ENCODE measurements at places on chromosomes 7 and 10.

DNA sequence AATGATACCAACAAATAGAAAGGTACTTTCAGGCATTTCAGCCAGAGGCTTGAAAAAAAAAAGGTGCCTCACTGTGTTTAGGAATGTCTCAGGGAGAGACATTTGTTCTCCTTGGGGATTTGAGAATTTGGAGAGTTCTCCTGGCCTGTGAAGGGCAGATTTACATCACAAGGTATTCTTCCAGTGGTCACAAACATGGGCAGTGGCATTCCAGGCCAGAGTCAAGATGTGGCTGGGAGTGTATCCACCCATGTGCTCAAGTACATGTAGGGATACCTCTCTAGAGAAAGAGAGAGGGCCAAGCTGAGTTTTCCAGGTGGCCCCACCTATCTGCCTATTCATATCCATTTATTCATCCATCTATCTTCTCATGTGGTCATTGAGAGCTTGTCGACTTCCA, 253.8 kb downstream of the LRMDA start:
- H3K4me1 ChIP-seq = no peaks in the 10 kb centered on the region
- no peaks in the 10 kb centered on the region for H3K36me3 ChIP-seq
- H3K27me3 ChIP-seq = no peaks in the 10 kb centered on the region
- no peak overlapping the region for H3K27ac ChIP-seq
- no peak overlapping the region for H3K4me3 ChIP-seq
- no peak for DNase-seq

GRCh38 chr7:95905167-95905566, 132.8 kb downstream of the DYNC1I1 start:
- H3K27ac ChIP-seq = no peak overlapping the region
- no peaks in the 10 kb centered on the region for H3K27me3 ChIP-seq
- no peaks in the 10 kb centered on the region for H3K4me1 ChIP-seq
- no peak overlapping the region for H3K4me3 ChIP-seq
- no peaks in the 10 kb centered on the region for H3K36me3 ChIP-seq

DNA sequence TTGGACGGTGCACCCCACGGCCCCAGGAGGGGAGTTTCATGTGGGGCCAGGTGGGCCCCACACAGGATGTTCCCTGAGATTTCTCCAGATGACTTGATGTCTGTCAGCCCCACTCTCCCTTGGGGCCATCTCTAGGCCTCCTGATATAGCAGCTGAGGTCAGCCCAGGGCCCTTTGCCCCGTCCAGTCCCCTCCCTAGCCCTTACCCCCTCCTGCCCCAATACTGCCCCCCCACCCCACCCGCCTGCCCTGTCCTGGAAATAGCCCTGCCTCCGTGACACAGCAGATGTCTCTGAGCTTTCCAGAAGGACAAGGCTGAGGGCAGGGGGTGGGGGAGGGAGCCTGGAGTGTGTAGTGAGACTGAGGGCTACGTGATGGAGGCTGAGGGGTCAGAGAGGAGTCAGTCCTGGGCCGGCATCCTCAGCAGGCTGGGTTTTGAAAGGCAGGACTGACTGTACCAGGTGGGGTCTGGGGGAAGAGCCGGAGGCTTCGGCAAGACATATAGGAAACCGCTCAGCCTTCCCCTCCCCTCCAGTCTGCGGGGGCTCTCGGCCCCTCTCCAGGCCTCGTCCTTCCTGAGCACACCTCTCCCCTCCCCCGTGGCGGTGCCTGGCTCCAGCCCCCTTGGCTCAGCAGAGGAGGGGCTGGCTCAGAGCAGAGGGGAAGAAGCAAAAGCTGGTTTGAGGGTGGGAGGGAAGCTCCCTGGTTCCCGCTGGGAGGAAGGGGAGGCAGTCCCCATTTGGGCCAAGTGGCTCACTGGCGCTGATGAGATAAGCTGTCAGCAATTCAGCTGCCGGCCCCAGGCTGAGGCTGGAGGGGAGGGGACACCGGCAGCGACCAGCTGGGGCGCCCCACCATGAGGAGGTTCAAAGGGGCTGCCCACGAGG, 2.0 kb downstream of the FLNC start:
- H3K4me1 ChIP-seq = peaks cover 7% of the 10 kb centered on the region
- H3K27ac ChIP-seq = peak overlapping the region; percentile 74
- peaks cover 15% of the 10 kb centered on the region for H3K27me3 ChIP-seq
- no peaks in the 10 kb centered on the region for H3K36me3 ChIP-seq

- H3K27ac ChIP-seq = no peak overlapping the region
- DNase-seq = no peak
- H3K4me3 ChIP-seq = no peak overlapping the region
- H3K27me3 ChIP-seq = no peaks in the 10 kb centered on the region
Measured at GRCh38 chr7:116633131-116633988, 38.6 kb upstream of the MET start.

DNA sequence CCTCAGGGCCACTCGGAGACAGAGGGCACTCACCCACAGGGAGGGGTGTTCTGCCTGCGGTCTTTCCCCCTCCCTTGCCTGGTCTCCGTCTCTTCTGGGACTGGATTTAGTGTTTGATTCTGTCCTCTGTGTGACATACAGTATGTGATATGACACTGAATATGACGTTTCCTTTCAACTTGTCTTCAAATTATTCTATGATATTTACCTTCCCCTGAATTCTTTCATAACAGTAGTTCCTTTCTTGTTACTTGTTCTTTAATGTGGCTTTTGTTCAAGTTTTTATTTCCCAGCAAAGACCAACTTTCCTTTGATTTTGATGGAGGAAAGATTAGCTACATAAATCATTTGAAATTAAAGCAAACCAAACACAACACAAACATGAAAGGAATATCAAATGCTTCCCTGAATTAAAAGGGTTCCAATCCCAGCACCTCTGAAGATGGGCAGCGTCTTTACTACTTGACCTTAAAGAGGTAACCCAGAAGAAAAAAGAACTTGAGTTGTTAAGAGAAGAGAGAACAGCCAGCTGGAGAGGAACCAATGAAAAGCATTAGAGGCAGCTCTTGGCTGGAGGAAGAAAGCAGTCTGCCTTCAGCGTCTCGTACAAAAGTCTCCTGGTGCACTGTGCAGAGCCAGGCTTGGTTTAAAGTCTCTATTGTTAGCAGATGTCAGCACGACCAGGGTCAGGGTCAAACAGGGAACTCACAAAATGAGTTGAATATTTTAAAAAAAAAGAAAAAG, 18.3 kb upstream of the RHEB start:
- no peak for DNase-seq
- H3K27ac ChIP-seq = no peak overlapping the region
- H3K4me1 ChIP-seq = no peaks in the 10 kb centered on the region
- no peaks in the 10 kb centered on the region for H3K36me3 ChIP-seq
- peaks cover 6% of the 10 kb centered on the region for H3K27me3 ChIP-seq

DNA sequence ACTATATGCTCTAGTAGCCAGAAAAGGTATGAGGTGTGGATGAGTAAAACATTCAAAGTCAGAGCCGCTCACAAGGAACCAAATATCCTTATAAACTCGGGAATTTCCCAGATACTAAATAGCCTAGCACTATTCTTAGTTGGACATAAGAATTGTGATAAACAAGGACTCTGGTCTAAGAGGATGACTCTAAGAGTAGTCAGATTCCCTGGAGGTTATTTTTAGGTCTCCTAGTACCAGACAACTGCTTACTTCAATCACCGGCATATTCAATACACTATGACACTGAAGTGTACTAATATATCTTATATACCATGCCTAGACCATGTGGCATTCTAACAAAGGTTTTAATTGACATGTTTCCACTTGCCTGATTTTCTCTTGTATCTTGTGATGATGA, 56.5 kb downstream of the LMBR1 start:
- H3K4me3 ChIP-seq = no peak overlapping the region
- H3K36me3 ChIP-seq = peaks cover 5% of the 10 kb centered on the region
- no peaks in the 10 kb centered on the region for H3K4me1 ChIP-seq
- no peak for DNase-seq
- H3K27ac ChIP-seq = no peak overlapping the region

DNA sequence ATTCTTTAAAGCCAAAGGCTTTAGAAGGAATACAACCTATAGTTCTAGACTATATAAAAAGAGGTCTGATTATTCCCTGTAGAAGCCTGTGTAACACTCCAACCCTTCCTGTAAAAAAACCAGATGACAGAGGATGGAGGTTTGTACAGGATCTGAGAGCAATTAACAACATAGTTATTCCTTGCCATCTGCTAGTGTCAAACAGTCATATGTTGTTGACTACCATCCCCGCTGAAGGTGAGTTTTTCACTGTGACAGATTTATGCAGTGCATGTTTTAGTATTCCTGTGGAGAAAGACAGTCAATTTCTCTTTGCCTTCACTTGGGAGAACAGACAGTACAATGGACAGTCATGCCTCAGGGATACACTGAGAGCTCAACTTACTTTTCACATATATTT, 19.0 kb upstream of the SLC26A4 start:
- no peak overlapping the region for H3K4me3 ChIP-seq
- no peak overlapping the region for H3K27ac ChIP-seq
- no peaks in the 10 kb centered on the region for H3K4me1 ChIP-seq
- no peaks in the 10 kb centered on the region for H3K36me3 ChIP-seq
- DNase-seq = no peak
- no peaks in the 10 kb centered on the region for H3K27me3 ChIP-seq

DNA sequence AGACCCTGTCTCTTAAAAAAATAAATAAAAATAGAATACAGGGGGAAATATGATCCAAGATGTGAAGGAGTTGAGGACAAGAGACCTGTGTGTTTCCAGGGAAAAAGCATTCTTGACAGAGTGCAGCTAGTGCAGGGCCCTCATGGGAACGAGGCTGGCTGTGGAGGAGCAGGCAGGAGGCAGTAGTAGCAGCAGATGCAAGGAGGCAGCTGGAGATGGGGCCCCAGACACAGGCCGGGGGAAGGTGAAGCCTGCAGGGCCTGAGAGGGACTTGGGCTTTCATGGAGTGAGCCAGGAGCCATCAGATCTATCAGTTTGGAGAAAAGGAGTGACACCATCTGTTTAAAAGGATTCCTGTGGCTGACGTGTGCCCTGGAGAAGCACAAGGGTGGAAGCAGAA, 71.4 kb upstream of the ZNF438 start:
- no peak overlapping the region for H3K27ac ChIP-seq
- H3K4me3 ChIP-seq = no peak overlapping the region
- no peaks in the 10 kb centered on the region for H3K4me1 ChIP-seq
- no peak for DNase-seq
- H3K27me3 ChIP-seq = no peaks in the 10 kb centered on the region

DNA sequence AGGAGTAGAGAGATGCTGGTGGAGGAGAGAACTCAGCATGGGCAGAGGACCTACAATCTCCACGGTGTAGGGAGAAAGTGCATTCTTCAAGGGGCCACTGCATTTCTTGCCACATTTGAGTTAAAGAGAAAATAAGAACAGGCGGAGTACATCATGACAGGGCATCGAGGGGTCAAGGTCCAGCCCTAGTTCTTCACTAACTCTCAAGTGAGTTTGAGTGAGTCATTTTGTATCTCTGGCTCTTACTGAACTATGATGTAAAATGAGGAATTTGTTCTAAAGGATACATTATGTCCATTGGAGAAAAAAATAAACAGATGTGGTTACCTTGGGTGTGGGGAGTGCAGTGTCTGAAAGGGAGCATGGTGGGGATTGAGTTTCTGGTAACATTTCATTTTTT, 182.9 kb downstream of the XPNPEP1 start:
- H3K4me3 ChIP-seq = no peak overlapping the region
- H3K4me1 ChIP-seq = no peaks in the 10 kb centered on the region
- H3K36me3 ChIP-seq = no peaks in the 10 kb centered on the region
- H3K27ac ChIP-seq = no peak overlapping the region
- no peak for DNase-seq
- no peaks in the 10 kb centered on the region for H3K27me3 ChIP-seq

- H3K27me3 ChIP-seq = no peaks in the 10 kb centered on the region
- no peak overlapping the region for H3K27ac ChIP-seq
- no peak for DNase-seq
- H3K36me3 ChIP-seq = no peaks in the 10 kb centered on the region
Measured at GRCh38 chr7:43856996-43857395, 12.3 kb downstream of the MRPS24 start.

- no peak for DNase-seq
- H3K27me3 ChIP-seq = no peaks in the 10 kb centered on the region
- peaks cover 55% of the 10 kb centered on the region for H3K4me1 ChIP-seq
- H3K36me3 ChIP-seq = no peaks in the 10 kb centered on the region
- H3K4me3 ChIP-seq = peak overlapping the region; percentile 90
- H3K27ac ChIP-seq = peak overlapping the region; percentile 96
Measured at GRCh38 chr10:5813091-5813340, 218 bp downstream of the GDI2 start.

GRCh38 chr7:117772421-117772820, 100.8 kb downstream of the CTTNBP2 start:
- no peak overlapping the region for H3K4me3 ChIP-seq
- no peak overlapping the region for H3K27ac ChIP-seq
- H3K4me1 ChIP-seq = no peaks in the 10 kb centered on the region
- H3K36me3 ChIP-seq = no peaks in the 10 kb centered on the region
- no peaks in the 10 kb centered on the region for H3K27me3 ChIP-seq

DNA sequence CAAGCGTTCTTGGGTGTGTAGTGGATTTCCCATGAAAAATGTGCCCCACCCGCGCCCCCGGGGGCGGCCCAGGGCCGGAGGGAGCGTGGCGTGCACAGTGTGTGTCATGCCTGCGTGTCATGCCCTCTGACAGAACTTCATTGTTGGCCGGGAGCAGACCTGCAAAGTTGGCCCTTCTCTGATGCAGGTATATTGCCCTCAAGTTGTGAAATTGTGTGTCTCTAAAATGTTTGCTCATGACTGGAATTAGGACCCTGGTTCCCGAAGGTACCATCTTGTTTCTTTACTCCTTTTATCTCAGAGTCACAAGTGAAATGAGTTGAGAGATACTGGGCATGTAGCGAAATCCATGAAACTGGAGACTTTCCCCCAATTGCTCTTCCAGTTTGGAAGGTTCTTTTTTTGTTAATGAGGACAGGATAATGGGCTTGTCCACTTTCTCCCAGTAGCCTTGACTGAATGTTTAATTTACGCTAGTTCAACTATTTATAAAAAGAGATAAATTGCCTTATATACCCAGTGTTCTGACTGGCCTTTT, 26.2 kb downstream of the ADK start:
- peaks cover 33% of the 10 kb centered on the region for H3K4me1 ChIP-seq
- peak overlapping the region; percentile 94 for H3K27ac ChIP-seq
- no peaks in the 10 kb centered on the region for H3K27me3 ChIP-seq
- H3K4me3 ChIP-seq = peak overlapping the region; percentile 97
- H3K36me3 ChIP-seq = no peaks in the 10 kb centered on the region

DNA sequence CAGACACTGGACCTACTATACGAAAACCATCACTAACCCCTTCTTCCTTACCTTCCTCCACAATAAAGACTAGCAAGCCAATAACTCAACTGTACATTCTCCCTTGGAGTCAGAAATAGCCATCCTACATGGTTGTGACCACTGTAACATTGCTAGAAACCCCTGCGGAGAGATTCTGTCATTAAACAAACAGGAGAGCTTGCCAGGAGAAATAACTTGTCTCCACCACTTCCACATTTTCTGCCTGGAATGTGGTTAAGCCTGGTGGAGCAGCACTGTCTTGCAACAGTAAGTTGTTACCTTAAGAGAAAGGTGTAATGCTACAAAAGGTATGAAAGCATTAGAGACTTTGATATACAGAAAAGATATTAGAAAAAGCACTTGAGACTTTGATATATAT, 45.8 kb downstream of the THSD7A start:
- no peak for DNase-seq
- no peak overlapping the region for H3K27ac ChIP-seq
- no peak overlapping the region for H3K4me3 ChIP-seq
- no peaks in the 10 kb centered on the region for H3K4me1 ChIP-seq
- H3K27me3 ChIP-seq = no peaks in the 10 kb centered on the region
- no peaks in the 10 kb centered on the region for H3K36me3 ChIP-seq

GRCh38 chr10:102949916-102950315, 31.8 kb downstream of the CNNM2 start:
- no peak overlapping the region for H3K4me3 ChIP-seq
- no peaks in the 10 kb centered on the region for H3K36me3 ChIP-seq
- H3K27ac ChIP-seq = no peak overlapping the region
- H3K27me3 ChIP-seq = no peaks in the 10 kb centered on the region

Measured in CD8-positive, alpha-beta memory T cell (primary cell).